ENCODE measurements at places on chromosomes 13 and 19. TPM values are rescaled to one million over a fixed set of nuclear protein-coding genes. Genes with fewer than 3 reads are reported as not detected.
A peak's percentile ranks its signal among the peaks of the same experiment; 100 is the strongest.

DNA sequence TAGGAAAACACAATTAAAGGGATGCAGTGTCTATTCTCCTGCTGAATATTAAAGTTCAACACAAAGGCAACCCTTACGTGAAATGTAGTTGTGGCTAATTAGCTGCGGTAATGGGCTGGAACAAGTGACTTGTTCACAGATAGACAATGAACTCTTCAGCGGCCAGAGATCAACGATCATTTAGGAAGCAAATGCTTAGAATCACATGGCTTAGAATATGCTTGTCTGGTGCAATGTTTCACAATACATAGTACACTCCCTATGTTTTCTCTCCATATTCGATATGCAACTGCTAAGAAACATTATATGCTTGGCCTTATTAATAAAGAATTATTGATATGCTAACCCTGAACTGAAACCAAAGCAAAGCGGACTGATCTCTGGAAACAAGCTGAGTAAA, 25.7 kb upstream of the MTUS2 start:
- no peak for DNase-seq

- no peak for DNase-seq
Measured at GRCh38 chr13:106373989-106374572, 161.4 kb downstream of the EFNB2 start.

- DNase-seq: no peak
Measured at GRCh38 chr19:9839415-9839814, 4.3 kb downstream of the PIN1 start.

Gene TMEM38A
- 1.8 TPM for total RNA-seq

DNA sequence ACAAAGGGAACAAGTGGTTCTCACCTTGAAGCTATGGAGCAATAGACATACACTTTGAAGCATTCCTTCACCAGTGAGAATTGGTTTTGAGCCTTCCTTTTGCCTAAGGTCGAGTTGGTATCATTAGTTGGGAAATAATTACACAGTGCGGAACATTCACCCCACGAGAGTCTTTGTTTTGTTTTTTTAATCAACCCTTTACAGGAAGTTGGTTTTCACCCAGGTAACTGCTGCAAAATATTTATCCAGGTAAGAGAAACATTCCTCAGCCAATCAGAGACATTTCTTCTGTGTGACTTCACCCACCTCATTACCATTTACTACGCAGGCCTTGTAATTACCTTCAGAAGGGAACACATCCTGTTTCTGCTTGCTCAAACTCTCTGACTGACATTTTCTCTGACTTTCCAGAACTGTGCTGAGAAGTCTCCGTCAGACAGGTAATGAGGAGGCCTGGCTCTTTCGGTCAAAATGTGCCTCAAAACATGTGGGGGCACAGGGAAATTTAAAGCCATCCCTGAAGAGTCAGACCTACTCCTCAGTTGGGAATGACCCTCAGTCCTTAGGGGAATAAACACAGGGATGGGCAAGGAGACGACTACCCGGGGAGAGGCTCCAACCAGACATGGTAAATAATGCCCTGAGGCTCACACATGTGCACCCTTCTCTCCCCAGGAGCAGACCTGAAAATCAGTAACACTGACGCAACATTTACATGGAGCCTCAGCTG, 22.7 kb upstream of the SERP2 start:
- DNase-seq: no peak

Gene ZFP14
- total RNA-seq: 1.3 TPM

DNA sequence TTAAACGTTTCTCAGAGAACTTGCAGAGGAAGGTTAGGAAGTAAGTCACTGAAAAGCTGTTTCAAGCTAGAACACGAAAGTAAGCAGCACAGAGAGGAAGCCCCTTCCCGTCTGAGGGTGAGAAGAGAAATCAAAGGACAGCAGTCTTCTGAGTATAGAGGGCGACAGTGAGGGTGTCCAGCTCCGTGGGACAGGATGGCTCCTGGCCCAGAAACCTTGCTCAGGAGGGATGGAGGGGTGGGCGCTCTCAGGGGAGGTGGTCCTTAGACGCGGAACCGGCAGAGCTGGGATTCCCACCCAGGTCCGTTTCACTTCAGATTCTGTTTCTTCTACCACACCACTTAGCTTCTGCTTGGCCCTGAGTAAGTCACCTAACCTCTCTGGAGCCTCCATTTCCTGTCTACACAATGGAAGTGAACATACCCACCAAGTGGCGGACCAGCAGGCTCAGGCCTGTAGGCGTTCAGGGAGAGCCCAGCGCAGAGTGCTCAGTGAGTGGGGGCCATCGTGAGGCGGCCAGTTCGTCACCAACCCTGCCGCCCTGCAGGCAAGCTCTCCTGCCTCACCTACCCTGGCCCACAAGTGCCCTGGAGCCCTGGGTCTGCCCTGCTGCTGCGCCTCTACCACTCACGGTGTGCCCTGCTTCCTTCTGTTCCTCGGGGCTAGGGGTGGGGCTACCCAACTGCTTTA, 5.5 kb upstream of the RSPH6A start:
- no peak for DNase-seq

Gene LYL1
- not detected for total RNA-seq

DNA sequence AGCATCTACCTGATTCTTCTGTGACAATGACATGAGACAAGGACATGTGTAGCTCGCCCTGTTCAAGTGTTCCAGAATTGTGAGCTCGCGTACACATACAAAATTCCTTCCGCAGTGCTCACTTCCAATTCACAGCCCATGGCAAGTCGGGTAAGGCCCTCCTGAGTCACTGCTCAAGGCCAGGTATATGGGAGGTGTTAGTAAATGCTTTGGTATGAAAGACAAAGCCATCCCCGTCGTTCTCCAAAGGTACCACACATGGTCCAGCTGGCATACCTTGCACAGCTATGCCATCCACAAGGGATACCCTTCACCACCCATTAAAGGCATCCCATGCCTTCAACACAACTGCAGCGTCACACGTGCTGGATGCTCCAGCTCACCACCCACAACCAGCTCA, 4.4 kb upstream of the ELL start:
- no peak for DNase-seq

DNA sequence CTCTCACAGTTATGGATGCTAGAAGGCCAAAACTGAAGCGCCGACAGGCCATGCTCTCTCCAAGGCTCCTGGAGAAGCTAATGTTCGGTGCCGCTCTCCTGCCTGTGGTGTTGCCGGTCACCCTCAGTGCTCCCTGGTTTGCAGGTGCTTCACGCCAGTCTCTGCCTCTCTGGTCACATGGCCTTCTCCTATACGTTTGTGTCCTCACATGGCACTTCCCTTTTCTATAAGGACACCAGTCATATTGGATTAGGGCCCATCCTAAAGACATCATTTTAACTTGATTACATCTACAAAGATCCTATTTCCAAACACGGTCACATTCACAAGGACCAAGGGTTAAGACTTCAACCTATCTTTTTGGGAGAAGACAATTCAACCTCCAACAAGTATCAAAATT, 671.3 kb upstream of the ARGLU1 start:
- no peak for DNase-seq

- no peak for DNase-seq
Measured at GRCh38 chr13:33328701-33329100, 43.1 kb upstream of the STARD13 start.

Gene VSIG10L
- 0.95 TPM for total RNA-seq

DNA sequence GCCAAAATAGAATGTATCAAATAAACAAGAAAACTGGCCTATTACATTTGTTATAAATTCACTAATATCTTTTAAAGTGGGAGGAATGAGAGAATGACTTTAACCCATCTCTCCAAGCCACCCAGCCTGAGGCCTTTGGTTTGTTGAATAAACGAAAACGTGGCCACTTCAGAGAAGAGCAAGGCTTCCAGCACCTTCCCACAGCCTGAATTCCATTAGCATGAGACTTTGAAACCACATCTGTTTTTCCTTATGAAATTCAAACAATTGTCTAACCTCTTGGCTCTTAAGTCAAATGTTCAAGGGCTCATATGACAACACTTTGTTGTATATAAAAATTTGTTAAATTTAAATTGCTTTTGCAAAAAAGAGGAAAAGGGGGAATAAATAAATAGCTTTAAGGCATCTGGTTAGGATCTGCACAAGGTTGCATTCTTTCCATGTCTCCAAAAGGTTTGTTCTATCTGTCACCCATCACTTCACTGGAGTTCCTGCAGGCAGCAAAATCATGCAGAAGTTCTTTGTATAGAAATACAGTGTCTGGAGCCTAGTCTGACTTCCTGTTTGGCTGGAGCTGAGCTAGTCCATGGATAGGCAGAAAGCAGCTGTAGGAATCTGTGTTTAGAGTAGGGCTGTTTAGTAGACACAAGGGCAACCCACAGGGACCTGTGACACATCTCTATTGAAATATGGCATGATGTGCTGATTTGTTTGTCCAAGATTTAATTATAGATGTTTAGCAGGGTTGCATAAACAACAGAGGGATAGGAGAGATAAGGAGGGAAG, 502.3 kb downstream of the KCTD12 start:
- peak; percentile 75 for DNase-seq

Gene PRR12
- total RNA-seq: 1.2 TPM

DNA sequence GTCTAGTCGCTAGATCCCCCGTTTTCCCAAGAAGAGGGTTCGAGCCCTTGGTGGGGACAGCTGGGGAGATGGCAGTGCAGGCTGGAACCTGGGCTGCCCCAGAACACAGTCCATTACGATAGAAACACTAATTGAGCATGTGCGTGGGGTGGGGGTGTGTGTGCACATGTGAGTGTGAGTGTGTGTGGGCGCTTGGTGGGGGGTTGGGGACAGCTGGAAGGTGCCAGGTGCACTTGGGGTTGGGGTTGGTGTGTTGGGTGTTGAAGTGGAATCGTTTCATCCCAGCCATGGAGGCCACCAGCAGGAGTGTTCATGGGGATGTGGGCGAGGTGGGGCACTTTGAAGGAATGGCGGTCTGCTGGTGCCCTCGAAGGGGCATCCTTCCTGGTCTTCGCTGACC, 18.1 kb upstream of the NPAS1 start:
- no peak for DNase-seq

Gene CATSPERD
- total RNA-seq: not detected

Gene PCSK4
- total RNA-seq: 9.0 TPM
